ENCODE measurements at places on chromosomes 16 and 17. TPM values are rescaled to one million over a fixed set of nuclear protein-coding genes. Genes with fewer than 3 reads are reported as not detected.
A peak's percentile ranks its signal among the peaks of the same experiment; 100 is the strongest.

- no peaks in the 10 kb centered on the region for H3K27me3 ChIP-seq
- no peak for DNase-seq
- no peak overlapping the region for H3K4me3 ChIP-seq
- no peaks in the 10 kb centered on the region for H3K4me1 ChIP-seq
These were observed 240.7 kb downstream of the MAP2K6 start for GRCh38 chr17:69654981-69655855.

GRCh38 chr17:57256708-57257112, 387 bp downstream of the MSI2 start:
- peaks cover 26% of the 10 kb centered on the region for H3K36me3 ChIP-seq
- H3K27ac ChIP-seq: peak overlapping the region; percentile 85
- peak overlapping the region; percentile 85 for H3K4me3 ChIP-seq
- H3K27me3 ChIP-seq: no peaks in the 10 kb centered on the region
- H3K4me1 ChIP-seq: peaks cover 48% of the 10 kb centered on the region
- DNase-seq: peak; percentile 58

CDK3 gene
- total RNA-seq: 2.9 TPM

TK2 gene
- total RNA-seq: 5.4 TPM

RAB26 gene
- not detected for total RNA-seq
